NCI-H1436 (cell line): ENCODE measurements at places on chromosomes 11 and 22.
A peak's percentile ranks its signal among the peaks of the same experiment; 100 is the strongest.

GRCh38 chr11:125514336-125515101, 18.5 kb upstream of the FEZ1 start:
- DNase-seq = no peak

GRCh38 chr11:35231076-35231860, 92.3 kb downstream of the CD44 start:
- DNase-seq = no peak

- DNase-seq = no peak
Measured at GRCh38 chr11:68270196-68271022, 1.4 kb downstream of the C11orf24 start.

DNA sequence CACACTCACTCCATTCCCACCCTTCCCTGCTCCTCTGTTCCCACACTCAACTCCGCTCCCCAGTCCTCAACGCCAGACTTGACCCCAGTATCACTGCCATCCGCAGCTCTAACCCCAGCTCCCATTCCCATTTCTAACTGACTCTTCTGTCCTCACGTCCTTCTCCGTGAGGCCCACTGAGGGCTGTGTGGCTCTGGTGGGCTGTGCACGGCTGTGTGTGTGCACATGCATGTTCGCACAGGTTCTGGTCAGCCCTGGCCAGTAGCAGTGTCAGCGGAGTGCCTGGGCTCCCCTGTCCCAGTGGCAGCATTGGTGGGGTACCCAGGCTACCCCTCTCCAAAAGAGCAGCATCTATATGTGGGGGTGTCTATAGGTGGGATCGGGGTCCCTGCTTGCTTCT, 5.0 kb downstream of the CAPN1 start:
- no peak for DNase-seq

DNA sequence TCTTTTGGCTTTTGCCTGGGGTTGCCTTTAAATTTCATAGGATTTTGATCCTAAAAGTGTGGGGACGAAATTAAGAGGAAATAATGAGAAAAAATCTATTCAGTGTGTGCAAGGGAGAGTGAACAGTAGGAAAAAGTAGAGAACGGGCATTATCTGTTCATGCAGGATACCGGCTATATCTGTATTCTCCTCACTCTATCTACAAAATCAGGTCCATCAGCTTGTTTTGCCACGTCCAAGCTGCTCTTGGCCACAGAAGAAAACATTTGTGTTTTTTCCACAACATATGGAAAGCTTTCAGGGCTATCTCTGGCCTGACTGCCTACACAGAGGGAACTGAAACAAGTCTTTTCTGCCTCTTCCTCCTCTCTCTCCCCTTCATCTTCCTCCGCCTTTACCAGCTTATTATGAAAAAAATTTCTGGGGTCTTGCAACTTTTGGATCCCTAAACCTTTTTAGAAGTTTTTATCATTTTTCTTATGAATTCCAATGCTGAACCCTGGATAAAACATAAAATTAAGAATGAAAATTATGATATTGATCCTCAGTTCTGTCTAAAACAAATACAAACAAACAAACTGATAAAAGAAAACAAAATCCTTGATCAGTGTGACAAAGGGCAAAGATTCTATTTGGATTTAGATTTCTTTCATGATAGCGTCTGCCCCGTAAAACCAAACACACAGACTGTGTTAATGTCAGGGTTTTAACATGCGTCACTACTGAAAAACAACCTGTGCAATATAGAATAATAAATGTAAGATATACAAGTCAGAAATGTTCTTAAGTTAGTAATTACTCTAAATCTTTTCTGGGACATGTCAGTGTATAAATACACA, 219.7 kb downstream of the CNTN5 start:
- DNase-seq = no peak

DNA sequence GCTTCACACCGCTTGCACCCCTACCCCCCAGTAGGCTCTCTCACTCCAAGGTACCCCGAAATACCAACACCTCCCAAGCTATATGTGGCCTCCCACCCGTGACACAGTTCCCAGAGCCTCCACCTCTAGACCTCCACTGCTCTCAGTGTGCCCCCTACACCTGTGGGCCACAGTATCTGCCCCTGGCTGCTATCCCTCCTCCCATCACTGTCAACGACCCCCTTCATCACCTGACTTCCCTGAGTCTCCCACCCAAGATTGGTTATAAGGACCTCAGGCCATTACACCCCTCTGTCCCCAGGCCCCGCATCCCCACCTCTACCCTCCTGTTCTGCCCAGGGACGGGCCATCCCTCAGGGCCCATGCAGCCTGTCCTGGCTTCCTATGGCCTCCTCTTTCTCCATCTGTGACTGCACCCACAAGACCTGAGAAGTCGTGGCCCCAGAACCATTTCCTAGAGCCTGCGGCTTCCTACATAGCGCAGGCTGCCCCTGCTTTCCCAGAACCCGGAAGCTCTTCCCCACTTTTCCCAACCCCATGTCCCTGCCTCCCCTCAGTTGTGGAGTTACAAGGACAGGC, 734 bp downstream of the ACR start:
- DNase-seq = no peak

DNA sequence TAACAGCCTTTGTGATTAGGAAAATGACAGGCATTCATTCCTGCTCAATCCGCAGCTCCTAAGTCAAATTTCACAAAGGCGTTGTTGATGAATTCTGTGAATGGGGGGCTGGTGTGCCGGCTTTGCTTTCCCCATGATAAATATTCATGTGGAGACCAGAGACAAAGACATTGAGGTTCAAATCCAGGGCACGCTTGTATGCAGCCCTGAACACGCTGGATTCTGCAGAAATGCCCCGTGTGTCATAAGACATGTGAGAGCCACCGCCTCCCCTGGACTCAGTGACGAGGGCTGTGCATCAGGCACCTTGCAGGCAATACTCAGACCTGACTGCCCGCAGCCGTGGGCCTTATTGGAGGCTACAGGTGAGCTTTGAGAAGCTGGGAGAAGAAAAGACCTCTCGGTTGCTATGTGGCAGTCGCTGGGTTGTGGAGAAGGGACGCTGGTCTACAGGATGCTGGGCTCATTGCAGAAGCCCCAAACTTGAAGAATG, 906.2 kb downstream of the BRD1 start:
- DNase-seq = no peak

- DNase-seq = peak; percentile 46
Measured at GRCh38 chr11:127789927-127790326, 789.4 kb upstream of the KIRREL3 start.

GRCh38 chr11:13907678-13908077, 54.8 kb upstream of the SPON1 start:
- no peak for DNase-seq

DNA sequence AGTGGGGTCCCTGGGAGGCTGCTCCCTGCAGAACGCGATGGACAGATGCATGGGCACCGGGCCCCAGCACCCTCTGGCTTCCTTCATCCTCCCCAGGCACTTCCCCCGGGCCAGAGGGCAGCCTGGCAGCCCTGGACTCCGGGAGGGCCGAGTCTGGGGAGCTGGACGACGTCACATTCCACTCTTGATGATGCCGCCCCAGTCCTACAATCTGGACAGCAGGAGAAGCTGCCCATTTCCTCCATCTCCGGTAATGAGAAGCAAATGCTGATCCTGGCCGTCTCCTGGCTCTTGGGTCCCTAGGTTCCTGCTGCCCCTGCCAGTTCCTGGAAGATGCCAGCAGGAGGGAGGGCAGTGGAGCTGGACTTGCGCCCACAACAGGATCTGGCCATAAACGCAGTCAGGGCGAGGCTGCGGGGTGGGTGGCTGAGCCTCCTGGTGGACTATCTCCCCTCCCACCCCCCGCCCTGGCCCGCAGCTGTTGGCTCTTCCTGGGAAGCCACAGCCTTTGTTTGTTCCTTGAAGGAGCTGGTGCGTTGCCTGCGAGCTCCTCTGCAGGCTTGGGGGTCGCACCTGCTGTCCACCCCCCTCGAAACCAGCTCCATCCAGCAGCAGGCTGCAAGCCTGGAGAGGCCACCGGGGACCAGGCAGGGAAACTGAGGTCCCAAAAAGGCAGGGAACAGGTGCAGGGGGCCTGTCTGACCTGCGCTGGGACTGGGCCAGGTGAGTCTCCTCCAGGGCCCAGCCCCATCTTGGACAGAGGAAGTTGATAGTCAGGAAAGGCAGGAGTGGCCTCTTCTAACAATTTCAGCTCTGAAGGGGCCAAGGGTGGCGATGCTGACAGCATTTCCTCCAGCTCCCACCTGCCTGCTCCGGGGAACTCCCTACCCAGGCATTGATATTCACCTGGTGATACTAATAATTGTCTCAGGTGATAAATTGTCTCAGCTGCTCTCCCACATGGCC, 17.9 kb upstream of the MUC6 start:
- no peak for DNase-seq

DNA sequence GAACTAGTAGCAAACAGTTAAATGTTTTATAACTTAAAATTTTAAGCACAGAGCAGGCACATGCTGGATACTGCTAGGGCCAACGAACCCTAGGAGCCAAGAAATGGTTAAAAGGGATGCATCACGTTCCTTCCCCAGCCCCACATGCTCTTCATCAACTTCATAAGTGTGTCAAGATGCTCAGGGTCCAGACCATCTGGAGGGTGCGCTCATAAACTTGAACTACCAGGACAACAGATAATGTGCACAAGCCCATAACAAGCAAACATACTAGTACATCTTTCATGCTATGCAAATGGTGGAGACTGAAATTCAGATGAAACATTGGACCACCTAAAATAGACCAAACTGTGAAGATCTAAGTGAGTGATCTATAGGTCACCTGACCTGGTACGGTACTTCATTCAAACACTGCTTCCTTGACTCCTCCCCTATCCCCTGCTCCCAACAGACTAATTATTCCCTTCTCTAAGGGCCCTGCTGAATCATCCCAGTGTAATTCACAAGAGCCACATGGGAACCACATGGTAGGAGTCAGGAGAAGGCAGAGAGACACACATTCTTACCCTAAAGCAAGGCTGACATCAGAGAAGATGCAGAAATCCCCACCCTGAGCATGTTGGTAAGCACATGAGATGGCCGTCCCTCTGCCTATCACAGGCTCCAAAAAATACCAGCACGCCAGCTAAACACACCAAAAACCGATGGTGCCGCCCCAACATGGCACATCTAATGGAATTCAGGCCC, 83.9 kb downstream of the ETS1 start:
- no peak for DNase-seq

DNA sequence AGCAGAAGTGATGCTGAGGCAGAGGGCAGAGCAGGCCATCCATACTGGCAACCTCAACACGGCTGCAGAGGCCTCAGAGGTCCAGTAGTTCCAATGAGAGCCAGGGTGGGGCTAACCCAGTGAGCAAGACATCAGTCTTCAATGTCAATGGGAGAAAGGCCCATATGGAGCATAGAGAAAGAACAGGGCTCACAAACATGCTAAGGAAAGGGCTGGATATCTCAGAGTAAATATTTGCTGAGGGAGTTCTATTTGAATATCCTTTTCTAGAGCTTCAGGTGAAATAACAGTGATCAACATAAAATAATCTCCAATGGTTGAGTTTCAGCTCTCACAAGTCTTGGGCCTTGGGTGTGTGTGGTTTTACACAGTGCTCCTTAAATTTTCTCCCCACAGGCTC, 50.8 kb upstream of the CCDC90B start:
- no peak for DNase-seq

- DNase-seq = peak; percentile 12
Measured at GRCh38 chr11:120527111-120527761, 15.7 kb downstream of the GRIK4 start.

GRCh38 chr11:132933703-132934102, 598.6 kb downstream of the OPCML start:
- no peak for DNase-seq

DNA sequence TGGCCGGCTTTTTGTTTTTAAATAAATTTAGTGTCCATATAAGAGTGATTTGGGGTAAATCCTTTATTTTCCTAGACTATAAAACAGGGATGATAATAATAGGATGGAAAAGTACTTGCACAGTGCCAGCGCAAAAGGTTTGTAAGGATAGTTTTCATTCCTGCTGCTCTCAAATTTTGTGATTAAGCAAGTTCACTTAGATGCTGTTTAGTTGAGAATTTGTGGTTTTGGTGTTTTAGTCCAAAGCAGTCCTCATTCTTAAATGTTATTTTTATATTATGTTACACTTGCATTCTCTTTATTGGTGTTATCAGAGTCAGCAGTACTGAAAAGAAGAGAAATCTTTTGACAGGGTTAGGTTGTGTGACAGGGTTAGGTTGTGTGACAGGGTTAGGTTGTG, 47.9 kb downstream of the PPP6R3 start:
- DNase-seq = no peak

- no peak for DNase-seq
Measured at GRCh38 chr11:44133335-44133946, 38.0 kb downstream of the EXT2 start.

DNA sequence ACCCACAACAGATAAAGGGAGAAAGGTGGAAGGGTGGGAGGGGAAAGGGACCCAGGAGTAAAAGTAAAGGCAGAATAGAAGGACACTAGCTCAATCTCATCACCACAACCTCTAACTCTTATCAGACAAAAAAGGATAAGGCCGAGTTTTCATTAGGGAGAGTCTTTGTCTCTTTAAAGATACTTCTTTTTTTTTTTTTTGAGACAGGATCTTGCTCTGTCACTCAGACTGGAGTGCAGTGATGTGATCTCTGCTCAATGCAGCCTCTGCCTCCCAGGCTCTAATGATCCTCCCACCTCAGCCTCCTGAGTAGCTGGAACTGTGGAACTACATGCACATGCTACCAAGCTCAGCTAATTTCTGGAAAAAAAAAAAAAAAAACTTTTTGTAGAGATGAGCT, 85.6 kb upstream of the CHRM4 start:
- no peak for DNase-seq

DNA sequence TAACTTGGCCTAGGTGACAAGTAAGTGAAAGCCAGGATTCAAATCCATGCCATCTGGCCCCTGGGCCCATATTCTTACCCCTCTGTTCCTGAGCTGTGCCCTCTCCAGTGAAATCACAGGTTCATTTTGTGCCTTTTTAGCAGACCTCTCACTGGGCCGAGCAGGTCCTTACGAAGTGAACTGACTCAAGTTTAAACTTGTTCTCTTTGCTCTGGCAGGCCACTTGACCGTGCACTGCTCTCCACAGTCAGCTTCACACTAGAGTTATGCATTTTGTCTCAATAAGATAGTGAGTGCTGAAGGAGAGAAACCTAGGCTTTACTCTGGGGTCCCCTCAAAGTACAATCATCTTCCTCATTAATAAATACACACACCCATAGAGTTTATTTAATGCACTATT, 40.7 kb downstream of the ARFGAP3 start:
- no peak for DNase-seq

DNA sequence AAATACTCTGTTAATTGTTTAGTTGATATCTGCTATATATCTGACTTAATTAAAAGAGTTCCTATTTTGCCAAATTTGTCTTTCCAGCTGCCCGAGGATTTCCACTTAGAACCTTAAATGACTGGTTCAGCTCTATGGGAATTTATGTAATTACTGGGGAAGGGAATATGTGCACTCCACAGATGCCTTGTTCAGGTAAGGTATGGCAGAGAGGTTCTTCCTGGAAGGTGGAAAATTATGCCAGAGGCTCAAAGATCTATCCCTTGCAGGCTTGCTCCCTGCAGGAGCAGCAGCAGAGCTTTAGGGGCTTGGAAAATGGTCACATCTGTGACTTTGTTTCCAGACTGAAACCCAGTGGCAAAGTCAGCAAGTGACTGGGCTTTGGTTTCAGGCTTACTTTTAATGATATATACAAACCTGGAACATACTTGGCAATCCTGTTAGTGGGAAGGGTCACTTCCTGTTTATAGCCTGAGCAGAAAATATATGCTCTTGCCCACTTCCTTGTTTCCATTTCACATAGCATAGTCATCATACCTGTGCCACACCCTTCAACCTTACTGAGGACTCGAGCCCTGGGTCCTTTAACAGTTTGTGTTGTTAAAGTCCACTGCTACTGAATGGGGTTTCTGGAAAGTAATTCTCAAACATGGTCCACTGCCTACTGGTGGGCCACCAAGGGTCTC, 23.7 kb downstream of the WBP2NL start:
- DNase-seq = no peak

- no peak for DNase-seq
Measured at GRCh38 chr11:68010090-68011041, at the start of gene ALDH3B1. Gene ALDH3B1 (plus strand): TSS chr11:68010327. CDS start chr11:68015298, 4,971 bp downstream.
